ENCODE measurements at places on chromosomes 3 and 15.

DNA sequence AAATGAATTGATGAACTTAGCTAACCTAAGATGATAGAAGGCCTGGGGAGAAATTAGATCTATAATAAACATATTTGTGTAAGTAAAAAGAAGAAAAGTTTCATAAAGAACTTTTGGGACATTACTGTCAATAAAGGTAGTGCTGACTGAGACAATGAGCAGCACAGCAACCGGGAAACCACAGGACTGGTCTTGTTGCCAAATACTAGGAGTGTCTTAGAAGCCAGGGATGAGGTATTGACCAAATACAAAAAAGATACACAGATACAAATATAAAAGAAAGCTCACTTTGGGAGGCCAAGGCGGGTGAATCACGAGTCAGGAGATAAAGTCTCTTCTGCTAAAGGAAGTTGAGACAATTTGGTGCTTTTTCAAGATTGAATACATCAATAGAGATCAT is 362.4 kb upstream of the ZNF385D start:
- no peak for DNase-seq

- DNase-seq = peak; percentile 75
These were observed 73.0 kb downstream of the SUMF1 start for GRCh38 chr3:4394048-4394447.

DNA sequence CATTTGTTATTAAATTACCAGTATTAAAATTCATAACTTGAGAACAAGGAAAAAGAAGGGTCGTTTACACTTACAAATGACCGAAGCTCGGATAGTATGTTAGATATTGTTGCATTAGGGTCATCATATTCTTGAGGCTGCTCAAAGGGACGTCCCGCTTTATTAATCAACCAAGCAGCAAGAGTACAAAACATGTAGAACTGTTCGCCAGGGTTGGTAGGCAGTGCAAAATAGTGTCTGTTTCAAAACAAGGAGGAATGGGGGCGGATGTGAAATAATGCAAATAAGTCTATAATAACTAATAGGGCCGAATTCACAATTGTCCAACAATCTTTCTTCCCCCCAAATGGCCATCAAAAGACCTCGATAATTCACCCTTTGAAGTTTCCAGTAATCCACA is 2.9 kb downstream of the IFT57 start:
- DNase-seq = no peak

- DNase-seq = no peak
These were observed 36.0 kb upstream of the GRIP2 start for GRCh38 chr3:14576163-14576562.

- peak; percentile 39 for DNase-seq
These were observed 74.3 kb downstream of the SIDT1 start for GRCh38 chr3:113606539-113607218.

DNA sequence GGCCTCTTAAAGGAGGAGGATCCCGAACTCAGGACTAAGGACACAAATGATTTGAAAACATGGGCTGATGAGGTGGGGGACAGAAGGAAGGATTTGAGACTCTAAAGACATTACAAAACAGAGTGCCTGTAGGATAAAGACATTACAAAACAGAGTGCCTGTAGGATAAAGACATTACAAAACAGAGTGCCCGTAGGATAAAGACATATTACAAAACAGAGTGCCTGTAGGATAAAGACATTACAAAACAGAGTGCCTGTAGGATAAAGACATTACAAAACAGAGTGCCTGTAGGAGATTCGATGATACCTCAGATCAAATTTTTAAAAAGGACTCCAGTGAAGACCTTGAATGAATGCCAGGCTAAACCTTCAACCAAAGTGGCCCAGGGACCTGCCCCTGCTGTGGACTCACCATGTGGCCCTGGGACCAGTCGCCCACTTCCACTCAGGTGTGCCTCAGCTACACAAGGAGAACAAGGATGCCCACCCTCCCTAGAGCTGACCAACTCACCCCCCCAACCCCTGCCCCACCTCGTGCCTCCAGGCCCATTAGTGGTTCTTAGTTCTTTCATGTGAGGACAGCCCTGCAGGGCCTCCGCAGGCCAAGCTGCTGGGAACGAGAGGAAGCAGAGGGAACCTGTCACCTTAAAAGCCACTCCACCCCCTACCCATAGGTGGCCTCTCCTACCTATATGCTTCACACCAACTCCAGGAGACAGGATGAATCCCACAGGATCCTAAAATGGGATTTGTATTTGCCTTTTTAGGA is 59.8 kb downstream of the SH3BP5 start:
- no peak for DNase-seq

- DNase-seq = peak; percentile 55
These were observed 29.6 kb upstream of the CSTA start for GRCh38 chr3:122295266-122296062.

- DNase-seq = no peak
These were observed 1713.6 kb downstream of the SI start for GRCh38 chr3:163364717-163365116.

GRCh38 chr3:112974894-112975293 is at the start of gene CD200R1:
TSS of gene CD200R1 (minus strand) at chr3:112975103. CDS start at chr3:112974857, 246 bp downstream.
- peak; percentile 6 for DNase-seq

DNA sequence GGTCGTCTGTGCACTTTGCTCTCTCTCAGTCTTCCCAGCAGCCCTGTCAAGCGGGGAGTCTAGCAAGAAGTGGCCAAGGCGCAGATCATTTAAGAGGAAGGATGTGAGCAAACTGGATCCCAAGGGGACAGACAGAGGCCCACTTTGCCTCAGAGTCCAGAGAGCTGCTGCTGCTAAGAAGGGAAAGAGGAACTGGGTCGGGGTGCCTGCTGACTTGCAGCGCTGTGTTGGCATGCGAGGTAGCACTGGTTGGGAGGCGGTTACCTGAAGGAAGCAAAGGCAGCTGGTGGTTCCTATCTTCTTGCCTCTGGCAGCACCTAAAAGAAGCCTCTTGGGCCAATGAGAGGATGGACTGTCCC is 28.1 kb downstream of the SMAD3 start:
- peak; percentile 99 for DNase-seq

DNA sequence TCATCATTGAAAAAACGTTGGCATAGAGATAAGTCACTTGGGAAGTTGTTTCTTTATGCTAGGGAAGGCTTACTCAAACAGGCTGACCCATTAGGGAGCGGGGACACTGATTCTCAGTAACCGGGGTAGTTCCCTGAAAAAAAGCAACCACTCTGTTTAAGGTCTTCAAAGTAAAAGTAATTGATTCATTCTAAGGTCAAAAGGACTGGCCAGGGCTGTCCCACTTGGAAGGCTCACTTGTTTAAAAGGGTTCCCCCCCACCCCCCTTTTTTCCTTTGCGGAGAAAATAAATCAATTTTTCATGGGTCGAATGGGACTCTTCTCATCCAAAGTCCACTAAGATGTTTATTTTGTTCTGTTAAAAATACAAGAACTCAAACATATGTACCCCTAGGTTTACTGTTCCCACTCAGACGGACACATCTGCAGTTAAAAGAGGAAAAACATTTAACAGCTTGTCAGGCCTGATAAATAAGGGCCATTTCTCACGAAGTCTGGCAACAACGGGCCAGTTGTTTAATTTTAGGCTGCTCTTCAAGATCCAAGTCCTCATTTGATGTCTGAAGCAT is 53.0 kb downstream of the ARHGEF3 start:
- no peak for DNase-seq

- DNase-seq = no peak
These were observed 134.2 kb upstream of the RAD18 start for GRCh38 chr3:9097495-9097894.

GRCh38 chr15:62766599-62766998 is 275.9 kb upstream of the TPM1 start:
- no peak for DNase-seq

DNA sequence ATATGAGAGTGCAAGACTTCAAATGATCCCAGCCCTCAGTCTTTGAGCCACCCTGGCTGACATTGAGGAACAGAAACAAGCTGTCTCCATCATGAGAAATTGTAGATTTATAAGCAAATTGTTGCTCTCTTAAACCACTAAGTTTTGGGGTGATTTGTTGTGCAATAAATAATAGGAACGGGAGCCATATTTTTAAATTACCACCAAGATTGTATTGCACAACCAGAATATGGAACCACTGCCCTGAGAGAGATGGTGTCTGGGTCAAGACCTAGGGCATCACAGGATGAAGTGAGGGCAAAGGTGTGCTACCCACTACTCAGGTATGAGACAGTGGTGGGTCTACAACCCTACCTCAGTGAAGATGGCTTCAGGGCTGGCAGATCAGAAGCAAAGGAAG is 2.3 kb upstream of the CFAP92 start:
- DNase-seq = no peak

GRCh38 chr3:122519693-122520092 is 5.0 kb upstream of the KPNA1 start:
- DNase-seq = no peak

- DNase-seq = peak; percentile 46
These were observed 175.4 kb upstream of the LPP start for GRCh38 chr3:187978433-187979011.

DNA sequence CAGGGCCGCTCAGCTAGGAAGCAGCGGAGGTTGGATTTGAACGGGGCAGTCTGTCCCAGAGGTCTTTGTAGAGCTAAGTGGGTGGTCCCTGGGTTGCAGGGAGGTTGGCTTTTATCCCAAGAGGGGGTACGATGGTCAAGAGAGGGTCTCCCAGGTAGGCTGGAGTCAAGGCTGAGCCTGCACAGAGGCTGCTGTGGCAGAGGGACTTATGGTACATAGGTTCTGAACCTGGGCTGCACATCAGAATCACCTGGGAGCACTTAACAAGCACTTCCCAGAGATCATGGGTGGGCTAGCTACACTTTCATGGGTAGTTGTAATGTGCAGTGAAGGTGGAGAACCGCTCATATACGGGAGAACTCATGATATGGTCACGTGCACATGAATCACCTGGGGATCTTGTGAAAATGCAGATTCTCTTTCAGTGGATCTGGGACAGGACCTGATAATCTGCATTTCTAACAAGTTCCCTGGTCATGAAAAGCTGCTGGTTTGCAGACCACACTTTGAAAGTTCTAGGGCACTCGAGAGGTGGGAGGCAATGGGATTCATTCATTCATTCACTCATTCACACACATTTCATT is 2.9 kb upstream of the RASGRF1 start:
- DNase-seq = no peak

GRCh38 chr3:62233065-62233464 is 140.3 kb downstream of the FEZF2 start:
- DNase-seq = no peak

- DNase-seq = no peak
These were observed 811.4 kb downstream of the NAALADL2 start for GRCh38 chr3:175670557-175670956.

DNA sequence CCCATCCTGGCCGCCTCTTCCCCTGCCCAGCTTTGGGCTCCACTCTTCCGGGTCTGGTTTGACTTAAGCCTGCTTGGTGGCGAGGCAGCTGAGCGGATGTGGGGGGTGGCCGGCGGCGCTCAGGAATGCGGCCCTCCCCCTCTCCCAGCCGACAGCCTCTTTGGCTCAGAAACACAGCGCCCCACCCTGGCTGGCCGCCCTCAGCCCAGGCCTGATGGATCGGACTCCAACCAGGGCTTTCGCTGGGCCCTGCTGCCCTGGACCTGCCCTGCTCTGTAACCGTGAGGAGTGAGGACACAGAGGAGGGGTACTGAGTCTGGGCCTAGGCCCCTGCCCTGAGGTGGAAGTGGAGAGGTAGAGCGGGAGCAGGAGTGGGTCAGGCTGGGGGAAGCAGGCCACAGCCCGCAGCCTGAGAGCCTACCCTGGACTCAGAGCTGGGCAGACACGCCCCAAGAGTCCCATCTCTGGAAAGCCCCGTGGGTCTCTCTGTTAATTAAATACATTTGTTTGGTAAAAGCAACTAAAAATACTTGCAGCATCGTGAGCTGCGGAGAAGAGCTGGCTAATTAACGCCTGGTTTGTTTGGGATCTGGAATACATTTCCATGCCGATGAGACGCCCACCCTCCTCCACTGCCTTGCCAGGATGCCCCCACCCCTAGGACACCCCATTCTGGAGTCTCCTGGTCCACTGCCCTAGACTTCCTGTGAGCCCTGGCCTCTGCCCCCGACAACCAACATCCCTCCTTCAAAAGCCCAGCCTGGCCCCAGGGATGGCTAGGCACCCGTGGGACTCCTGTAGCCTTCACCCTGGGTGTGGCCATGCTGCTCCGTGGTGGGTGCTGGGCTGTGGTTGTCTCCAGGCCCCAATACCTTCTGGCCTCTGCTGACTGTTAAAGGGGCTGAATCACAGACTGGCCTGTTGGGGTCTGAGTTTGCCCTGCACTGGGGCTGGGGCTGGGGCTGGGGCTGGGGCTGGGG is 19.6 kb downstream of the PLXNA1 start:
- DNase-seq = peak; percentile 43

DNA sequence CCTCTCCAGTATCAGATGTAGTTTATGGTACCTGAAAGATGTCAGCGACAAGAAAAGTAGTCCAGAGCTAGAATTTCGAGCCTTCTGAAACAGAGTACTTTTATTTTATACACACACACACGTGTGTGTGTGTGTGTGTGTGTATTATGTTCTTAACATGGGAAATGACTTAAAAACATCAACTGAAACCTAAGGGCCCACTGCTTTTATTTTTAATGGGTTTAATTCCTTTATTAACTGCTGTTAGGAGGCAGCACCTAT is 1.9 kb downstream of the TCF12 start:
- DNase-seq = no peak

GRCh38 chr15:51144021-51144532 is 49.4 kb upstream of the TNFAIP8L3 start:
- DNase-seq = peak; percentile 26

- no peak for DNase-seq
These were observed 4.0 kb upstream of the ZNF710 start for GRCh38 chr15:89997079-89997478.

- peak; percentile 55 for DNase-seq
These were observed 11.0 kb downstream of the LYSMD2 start for GRCh38 chr15:51726302-51727073.

DNA sequence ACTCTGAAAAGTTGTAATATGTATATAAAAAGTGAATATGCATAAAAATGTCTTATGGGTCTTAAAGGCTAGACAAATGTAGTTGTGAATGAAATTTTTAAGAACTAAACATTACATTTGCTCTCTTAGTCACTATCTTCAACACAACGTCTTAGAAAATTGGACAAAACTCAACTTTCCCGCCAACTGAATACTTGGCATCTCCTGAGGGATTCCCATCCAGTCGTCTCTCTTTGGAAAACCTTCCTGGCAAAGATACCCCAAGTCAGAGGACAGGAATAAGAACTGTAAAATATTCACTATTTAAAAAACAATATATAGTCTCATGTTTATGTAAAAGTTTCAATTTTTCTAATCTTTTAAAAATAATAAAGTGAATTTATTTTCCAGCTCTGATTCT is 354.8 kb downstream of the GRM7 start:
- no peak for DNase-seq

GRCh38 chr3:64668582-64669510 is 19.0 kb downstream of the ADAMTS9 start:
- DNase-seq = no peak

DNA sequence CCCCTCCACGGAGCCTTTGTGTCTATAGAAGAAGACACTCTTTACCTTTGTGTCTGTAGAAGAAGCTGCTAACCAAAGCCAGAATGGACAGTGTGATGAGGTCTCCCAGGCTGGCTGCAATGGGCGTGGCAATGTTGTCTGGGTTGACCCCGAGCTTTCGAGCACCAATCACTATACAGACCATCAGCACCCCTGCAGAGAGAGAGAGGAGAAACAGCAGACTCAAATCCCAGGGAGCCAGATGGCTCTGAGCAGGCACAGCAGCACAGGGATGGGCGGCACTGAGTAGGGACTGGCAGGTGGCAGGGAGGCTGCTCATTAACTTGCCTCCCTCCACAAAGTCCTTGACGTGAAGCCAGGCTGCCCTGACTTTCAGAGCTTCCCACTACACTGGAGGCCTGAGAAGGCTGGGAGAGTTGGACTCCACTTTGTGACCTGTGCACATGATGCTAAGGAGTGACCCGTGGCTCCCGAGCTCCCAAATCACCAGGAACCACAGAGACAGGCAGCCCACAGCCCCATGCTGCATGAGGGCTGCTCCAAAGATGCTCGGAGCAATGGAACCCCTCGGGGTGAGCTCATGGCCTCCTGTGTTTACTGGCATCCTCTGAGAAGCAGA is 53.9 kb downstream of the ROPN1B start:
- no peak for DNase-seq

Measured in NB4 (cell line).